Keratinocyte (primary cell): ENCODE measurements at places on chromosomes 7 and 10. TPM values are rescaled to one million over a fixed set of nuclear protein-coding genes. Genes with fewer than 3 reads are reported as not detected.

- H3K27me3 ChIP-seq = peaks cover 3% of the 10 kb centered on the region
- H3K4me1 ChIP-seq = no peaks in the 10 kb centered on the region
- H3K4me3 ChIP-seq = no peak overlapping the region
- no peak for DNase-seq
- no peaks in the 10 kb centered on the region for H3K36me3 ChIP-seq
Measured at GRCh38 chr10:78448470-78448869, 414.8 kb downstream of the RPS24 start.

GRCh38 chr7:42479816-42480633 is 243.0 kb upstream of the GLI3 start:
- H3K36me3 ChIP-seq = no peaks in the 10 kb centered on the region
- no peak overlapping the region for H3K4me3 ChIP-seq
- DNase-seq = no peak
- H3K27ac ChIP-seq = no peak overlapping the region
- no peaks in the 10 kb centered on the region for H3K4me1 ChIP-seq
- no peaks in the 10 kb centered on the region for H3K27me3 ChIP-seq

Gene OGDHL
- 0.06 to 0.31 TPM (median 0.09 TPM) in 3 replicates for polyA plus RNA-seq

- no peak for DNase-seq
- H3K36me3 ChIP-seq = no peaks in the 10 kb centered on the region
- H3K27me3 ChIP-seq = no peaks in the 10 kb centered on the region
- no peak overlapping the region for H3K4me3 ChIP-seq
- H3K27ac ChIP-seq = no peak overlapping the region
- no peaks in the 10 kb centered on the region for H3K4me1 ChIP-seq
Measured at GRCh38 chr10:89853781-89854191, 152.4 kb downstream of the KIF20B start.

Gene TFPI2
- 46.0 to 138 TPM (median 87.2 TPM) in 3 replicates for polyA plus RNA-seq

Gene SLC18A3
- not detected in 3 replicates for polyA plus RNA-seq

Gene GRM3
- polyA plus RNA-seq = not detected in 3 replicates

DNA sequence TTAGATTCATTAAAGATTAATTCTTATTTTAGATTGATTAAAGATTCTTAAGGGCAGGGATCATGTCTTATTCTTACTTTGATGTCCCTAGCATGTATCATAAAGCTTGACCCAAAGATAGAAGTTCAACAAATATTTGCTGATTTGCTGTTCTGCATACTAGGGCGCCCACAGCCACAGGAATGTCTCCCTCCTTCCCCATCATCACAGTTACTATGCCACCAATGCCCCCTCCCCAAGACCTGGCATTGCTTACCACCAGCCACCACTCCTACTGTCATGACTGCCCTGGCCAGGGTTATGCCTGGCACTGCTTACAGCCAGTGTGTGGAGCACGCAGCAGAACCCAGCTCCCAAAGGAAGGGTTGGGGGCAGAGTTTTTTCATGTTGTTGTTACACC is 86.7 kb upstream of the AGK start:
- no peak overlapping the region for H3K4me3 ChIP-seq
- DNase-seq = no peak
- peaks cover 20% of the 10 kb centered on the region for H3K4me1 ChIP-seq
- no peak overlapping the region for H3K27ac ChIP-seq
- H3K27me3 ChIP-seq = no peaks in the 10 kb centered on the region

Gene PTF1A
- polyA plus RNA-seq = not detected in 3 replicates

DNA sequence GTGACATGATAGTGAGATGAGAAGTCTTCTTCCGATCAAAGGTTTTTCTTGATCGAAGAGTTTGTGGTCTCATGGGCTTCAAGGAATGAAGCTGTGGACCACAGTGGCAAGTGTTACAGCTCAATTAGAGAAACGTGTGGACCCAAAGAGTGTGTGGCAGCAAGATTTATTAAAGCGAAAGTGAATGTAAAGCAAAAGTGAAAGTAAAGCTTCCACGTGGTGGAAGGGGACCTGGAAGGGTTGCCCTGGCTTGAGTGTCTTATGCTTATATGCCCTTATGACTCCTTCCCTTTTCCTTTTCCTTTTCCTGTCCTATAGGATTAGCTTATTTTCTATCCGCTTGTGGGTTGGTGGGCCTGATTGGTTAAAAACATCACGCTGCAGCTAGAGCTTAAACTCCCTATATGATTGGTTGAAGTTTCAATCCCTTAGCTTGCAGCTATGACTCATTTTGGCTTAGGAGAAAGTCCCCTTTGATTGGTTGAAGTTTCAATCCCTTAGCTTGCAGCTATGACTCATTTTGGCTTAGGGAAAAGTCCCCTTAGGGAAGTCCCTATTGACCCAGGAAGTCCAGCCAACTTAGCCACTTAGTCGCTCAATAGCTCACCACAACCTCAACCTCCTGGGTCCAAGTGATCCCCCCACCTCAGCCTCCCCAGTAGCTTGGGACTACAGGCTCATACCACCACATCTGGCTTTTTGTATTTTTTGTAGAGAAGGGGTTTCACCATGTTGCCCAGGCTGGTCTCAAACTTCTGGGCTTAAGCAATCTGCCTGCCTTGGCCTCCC is 34.7 kb downstream of the MRPS24 start:
- no peak overlapping the region for H3K4me3 ChIP-seq
- no peak overlapping the region for H3K27ac ChIP-seq
- H3K36me3 ChIP-seq = no peaks in the 10 kb centered on the region
- DNase-seq = no peak
- peaks cover 3% of the 10 kb centered on the region for H3K4me1 ChIP-seq

- peaks cover 25% of the 10 kb centered on the region for H3K4me1 ChIP-seq
- no peaks in the 10 kb centered on the region for H3K27me3 ChIP-seq
- no peak for DNase-seq
- peak overlapping the region; percentile 53 for H3K27ac ChIP-seq
Measured at GRCh38 chr7:46754140-46754720, 827.7 kb downstream of the TNS3 start.

Gene THSD7A
- polyA plus RNA-seq = not detected in 3 replicates

DNA sequence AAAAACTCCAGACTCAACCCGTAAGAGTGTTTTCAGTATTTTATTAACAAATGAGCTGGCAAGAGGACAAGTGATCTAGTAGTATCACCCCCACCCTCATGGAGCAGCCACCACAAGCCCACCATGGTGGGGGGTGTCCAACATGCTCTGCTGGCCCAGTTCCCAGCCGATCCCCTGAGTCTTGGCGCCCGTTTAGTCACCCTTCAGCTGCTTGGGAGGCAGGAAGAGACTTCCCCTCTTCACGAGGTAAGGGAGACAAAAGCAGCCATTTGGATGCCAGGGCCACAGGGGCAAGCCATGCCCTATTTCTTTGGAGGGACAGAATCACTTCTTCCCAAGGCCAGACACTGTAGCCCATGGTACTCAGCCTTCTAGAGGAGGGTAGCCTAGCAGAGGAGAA is 54.1 kb downstream of the NOD1 start:
- no peak overlapping the region for H3K4me3 ChIP-seq
- H3K36me3 ChIP-seq = peaks cover 1% of the 10 kb centered on the region
- no peaks in the 10 kb centered on the region for H3K27me3 ChIP-seq
- H3K4me1 ChIP-seq = no peaks in the 10 kb centered on the region

Gene SEMA4G
- 0.98 to 1.9 TPM (median 1.2 TPM) in 3 replicates for polyA plus RNA-seq

- peaks cover 35% of the 10 kb centered on the region for H3K4me1 ChIP-seq
- peak overlapping the region; percentile 79 for H3K27ac ChIP-seq
- peak; percentile 49 for DNase-seq
- H3K4me3 ChIP-seq = peak overlapping the region; percentile 36
Measured at GRCh38 chr10:74223755-74224529, 72.9 kb downstream of the ADK start.

DNA sequence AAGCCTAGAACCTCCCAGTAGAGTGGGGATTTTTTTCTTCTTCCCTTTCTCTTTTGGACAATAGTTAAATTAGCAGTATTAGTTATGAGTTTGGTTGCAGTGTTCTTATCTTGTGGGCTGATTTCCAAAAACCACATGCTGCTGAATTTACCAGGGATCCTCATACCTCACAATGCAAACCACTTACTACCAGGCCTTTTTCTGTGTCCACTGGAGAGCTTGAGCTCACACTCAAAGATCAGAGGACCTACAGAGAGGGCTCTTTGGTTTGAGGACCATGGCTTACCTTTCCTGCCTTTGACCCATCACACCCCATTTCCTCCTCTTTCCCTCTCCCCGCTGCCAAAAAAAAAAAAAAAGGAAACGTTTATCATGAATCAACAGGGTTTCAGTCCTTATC is 5.4 kb downstream of the OPN1SW start:
- H3K27me3 ChIP-seq = no peaks in the 10 kb centered on the region
- no peak overlapping the region for H3K27ac ChIP-seq
- H3K36me3 ChIP-seq = peaks cover 26% of the 10 kb centered on the region
- no peaks in the 10 kb centered on the region for H3K4me1 ChIP-seq

Gene PPP2R2D
- 37.7 to 49.1 TPM (median 42.4 TPM) in 3 replicates for polyA plus RNA-seq

- no peaks in the 10 kb centered on the region for H3K4me1 ChIP-seq
- H3K4me3 ChIP-seq = no peak overlapping the region
- peaks cover 14% of the 10 kb centered on the region for H3K36me3 ChIP-seq
- no peaks in the 10 kb centered on the region for H3K27me3 ChIP-seq
- no peak overlapping the region for H3K27ac ChIP-seq
- DNase-seq = no peak
Measured at GRCh38 chr7:88202278-88202677, 17.6 kb downstream of the SRI start.
